ENCODE measurements at places on chromosomes 2 and 18.

DNA sequence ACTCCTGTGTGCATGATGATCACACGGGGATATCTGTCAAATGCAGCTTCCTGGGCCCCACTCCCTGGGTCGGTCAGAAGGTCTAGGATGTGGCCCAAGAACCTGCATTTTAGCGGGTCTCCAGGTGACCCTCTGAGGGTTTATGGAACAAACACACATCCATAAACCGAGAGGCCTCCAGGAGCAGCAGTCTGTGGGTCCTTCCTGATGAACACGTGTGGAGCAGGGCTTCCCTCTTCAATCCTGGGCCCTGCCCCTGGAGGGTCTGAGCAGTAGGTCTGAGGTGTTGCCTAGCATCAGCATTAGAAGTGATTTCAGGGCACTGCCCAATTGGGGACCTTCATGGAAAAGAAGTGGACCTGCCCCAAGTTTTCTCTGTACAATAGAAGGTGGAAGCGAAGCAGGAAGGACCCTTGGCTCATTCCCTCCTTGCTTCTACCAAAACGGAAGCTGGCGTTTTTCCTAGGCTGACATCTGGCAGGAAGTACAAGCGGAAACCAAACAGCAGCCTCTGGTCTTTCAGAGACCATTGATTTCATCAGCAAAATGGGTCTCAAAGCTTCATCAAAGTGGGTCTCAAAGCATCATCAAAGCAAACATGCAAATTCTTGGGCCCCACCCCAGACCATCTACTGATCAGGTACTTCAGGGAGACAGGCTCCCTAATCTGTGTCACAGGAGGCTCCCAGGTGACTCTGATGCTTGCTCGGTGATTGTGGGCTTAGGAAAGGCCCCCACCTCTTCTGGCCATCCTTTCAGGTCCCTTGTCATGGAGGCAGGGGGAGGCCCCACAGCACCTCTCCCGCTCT is 30.7 kb downstream of the INO80C start:
- DNase-seq = no peak

GRCh38 chr2:26326514-26326913 is 19.4 kb upstream of the SELENOI start:
- DNase-seq = no peak

DNA sequence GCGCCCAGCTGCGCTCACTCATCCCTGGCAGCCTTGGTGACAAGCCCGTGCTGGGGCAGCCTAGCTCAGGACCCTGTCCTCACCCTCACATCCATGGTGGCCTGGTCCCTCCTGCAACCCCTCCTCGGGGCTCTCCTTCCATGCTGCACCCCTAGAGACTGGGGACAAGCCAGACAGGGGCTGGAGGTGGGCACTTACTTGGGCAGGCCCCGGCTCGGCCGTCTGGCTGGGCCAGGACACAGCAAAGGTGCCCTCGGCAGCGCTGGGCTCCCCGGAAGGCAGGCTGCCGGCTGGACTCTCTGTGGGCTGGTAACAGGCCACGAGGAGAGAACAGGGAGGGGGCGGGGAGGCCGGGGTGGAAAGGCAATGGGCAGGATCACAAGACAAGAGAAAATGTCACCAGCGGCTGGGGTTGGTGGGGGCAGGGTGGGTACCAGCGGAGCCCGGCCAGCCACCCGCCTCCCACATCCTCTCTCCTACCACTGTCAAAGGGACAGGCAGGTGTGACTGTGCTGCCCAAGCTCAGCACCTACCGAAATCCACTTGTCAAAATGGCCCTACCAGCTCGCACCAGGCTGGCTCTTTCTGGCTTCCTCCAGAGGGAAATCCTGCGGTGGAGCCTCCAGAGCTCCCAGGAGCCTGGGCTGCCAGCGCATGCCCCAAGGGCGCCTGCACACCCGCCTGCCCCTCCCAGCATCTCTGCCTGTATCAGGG is 54.7 kb downstream of the BIN1 start:
- DNase-seq = no peak

DNA sequence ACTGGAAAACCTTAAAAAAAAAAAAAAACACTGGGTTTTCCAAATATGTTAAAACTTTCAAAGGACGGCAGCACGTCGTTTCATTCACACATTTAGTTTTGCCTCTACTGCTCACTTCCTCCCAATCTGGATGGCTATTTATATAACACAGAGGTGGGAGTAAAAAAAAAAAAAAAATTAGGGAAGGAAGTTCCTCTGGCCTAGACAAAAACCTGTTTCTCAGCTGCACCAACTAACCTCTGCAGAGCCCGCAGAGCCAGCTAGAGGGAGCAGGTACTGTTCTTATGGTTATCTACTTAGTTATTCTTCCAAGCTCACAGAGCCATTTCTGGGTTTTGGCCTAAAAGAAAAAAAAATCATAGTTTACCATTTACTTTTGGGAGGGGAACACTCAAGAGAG is 28.1 kb downstream of the SLC1A4 start:
- DNase-seq = peak; percentile 26
